ENCODE measurements at places on chromosomes 11 and 22.

GRCh38 chr22:19755722-19756287 lies 4.8 kb upstream of the TBX1 start:
- no peak for DNase-seq

DNA sequence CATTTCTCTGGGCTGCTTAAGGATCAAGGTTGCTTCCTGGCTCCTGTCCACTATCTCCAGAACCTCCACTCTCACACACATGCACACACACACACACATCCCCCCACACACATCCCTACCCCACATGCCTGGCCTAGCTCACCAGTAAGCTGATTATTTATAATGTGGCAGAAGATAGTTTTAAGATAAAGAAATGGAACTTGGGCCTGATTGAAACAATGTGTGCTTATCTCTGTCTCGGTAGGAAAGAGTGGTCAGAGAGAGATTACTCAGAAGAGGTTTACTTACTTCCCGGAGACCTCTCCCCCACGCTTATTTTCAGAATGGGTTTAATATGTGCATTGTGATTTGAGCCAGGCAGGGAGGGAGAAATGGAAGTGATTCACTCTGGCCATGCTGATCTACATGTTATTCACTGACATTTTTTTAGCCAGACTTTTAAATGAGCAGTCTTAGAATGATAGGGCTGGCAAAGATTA lies 422.4 kb downstream of the TENM4 start:
- DNase-seq = no peak

- DNase-seq = peak; percentile 90
Measured at GRCh38 chr11:118438314-118438931, 2.1 kb downstream of the KMT2A start.

DNA sequence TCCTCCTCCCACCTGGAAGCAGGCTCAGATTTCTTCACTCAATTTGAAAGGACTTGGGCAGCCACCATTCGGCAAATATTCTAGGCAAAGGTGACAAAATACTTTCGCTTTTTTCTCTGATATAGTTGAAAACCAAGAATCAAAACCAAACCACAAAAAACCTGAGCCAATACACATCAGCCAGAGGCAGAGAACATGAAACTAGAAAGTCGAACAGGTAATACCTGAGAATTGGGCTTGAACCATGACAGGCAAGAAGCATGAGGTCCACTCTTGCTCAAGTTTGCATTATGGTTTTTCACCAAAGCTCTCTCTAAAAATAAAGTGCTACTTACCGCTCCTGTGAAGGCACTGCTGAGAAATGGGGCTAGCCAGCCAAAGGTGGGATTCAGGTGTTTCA lies 26.2 kb upstream of the LDLRAD3 start:
- DNase-seq = no peak

- DNase-seq = peak; percentile 89
Measured at GRCh38 chr11:33160136-33160535, 1.1 kb downstream of the CSTF3 start.

- DNase-seq = no peak
Measured at GRCh38 chr11:65503949-65504673, 5.3 kb downstream of the MALAT1 start.

Measured in spinal cord (tissue), 10 donors.